ENCODE measurements at places on chromosomes 11 and 22.

GRCh38 chr11:7906481-7906880, 24.6 kb downstream of the OR10A6 start:
- DNase-seq: no peak

- DNase-seq: no peak
Measured at GRCh38 chr11:133164986-133165385, 367.3 kb downstream of the OPCML start.

GRCh38 chr22:44047891-44048301, 23.8 kb downstream of the PARVB start:
- DNase-seq: no peak

DNA sequence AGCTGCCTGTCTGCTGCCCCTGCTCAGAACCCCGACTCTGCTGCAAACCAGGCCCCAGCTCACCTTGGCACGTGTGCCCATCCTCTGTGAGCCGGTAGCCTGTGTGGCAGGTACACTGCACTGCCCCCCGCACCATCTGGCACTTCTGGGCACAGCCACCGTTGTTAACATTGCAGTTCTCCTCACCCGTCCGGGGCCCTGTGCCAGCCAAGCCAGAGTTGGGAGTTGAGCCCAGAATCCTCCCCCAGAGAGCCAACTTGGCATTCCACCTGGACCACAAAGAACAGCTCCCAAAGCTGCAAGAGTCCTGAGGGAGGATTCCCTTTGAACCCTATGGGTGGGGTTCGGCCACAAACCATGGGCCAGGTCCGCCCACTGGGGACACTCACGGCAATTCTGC, 22.5 kb downstream of the LRP4 start:
- no peak for DNase-seq

- no peak for DNase-seq
Measured at GRCh38 chr11:58787903-58788302, 56.2 kb upstream of the GLYAT start.

DNA sequence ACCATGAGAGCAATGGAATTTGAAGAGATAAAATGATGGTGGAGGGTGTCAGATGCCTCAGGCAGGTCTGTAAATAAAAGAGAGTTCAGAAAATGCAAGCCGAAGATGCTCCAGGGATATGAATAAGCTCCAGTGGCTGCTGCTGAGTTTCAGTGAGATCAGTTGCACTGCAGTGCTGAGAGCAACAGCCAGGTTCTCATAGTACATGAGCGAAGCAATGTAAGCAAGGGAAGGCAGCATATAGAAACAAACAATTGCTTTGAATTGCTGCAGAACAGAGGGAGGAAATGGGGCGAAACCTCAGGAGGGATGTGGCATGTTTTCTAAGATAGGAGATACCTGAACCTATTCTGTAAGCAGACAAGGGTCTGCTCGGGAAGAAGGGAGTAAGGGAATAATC, 369.5 kb downstream of the AASDHPPT start:
- DNase-seq: no peak

DNA sequence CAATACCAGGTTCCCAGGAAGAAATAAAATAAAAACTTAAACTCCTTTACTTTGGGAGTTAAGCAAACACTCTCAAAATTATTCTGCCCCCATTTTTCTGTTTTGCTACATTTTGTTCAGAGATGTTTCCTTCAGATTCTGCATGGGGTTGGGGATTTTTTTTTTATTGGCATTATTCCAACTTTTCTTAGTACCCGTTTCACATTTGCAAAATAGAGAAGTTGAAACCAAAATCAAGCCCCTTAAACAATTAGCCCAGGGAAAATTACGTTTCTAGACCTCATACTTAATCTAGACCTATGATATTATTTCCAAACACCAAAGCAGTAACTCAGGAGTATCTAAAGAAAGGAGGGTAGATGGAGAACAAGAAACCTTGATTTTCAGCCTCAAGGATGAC, 20.6 kb upstream of the MS4A7 start:
- DNase-seq: no peak

DNA sequence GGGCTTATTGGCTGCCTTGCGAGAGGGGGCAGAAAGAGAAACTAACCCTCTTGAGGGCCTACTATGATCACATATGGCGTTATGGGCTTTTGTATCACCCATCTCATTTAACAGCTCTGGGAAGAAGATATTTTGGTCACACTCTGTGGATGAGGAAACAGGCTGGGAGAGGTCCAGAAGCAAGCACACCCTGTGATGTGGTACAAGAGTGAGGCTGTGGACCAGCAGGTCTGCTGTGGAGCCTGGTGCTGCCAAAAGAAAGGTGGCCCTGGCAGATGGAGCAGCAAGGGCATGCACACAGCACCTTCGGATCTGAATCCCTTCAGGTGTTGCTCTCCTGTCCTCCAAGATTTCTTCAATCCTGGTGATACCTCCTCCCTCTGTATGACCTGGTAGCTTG, 64.1 kb downstream of the KCNC1 start:
- DNase-seq: no peak

- DNase-seq: no peak
Measured at GRCh38 chr22:50626850-50627641, 906 bp downstream of the ARSA start.

DNA sequence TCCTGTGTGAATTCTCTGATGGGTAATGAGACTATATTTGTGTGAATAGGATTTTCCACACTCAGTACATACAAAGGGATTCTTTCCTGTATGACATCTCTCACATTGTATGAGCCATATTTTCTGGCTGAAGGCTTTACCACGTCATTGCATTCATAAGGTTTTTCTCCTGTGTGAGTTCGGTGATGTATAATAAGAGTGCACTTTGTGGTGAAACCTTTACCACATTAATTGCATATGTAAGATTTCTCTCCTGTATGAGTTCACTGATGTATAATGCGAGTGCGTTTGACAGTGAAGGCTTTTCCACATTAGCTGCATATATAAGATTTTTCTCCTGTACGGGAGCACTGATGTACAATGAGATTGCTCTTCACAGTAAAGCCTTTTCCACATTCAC, 455.4 kb upstream of the CNTN5 start:
- DNase-seq: no peak
